Placental epithelial cell (primary cell): ENCODE measurements at places on chromosomes 7 and 10. TPM values are rescaled to one million over a fixed set of nuclear protein-coding genes. Genes with fewer than 3 reads are reported as not detected.

The PTPRZ1 gene
- total RNA-seq = not detected in 2 replicates

The NUB1 gene
- 33.4 and 38.8 TPM in 2 replicates for total RNA-seq

The SH2D4B gene
- under 0.01 and 0.22 TPM in 2 replicates for total RNA-seq

The CUX1 gene
- total RNA-seq = 80.8 and 136 TPM in 2 replicates

The DGKI gene
- total RNA-seq = 4.3 and 5.2 TPM in 2 replicates

The ARHGEF5 gene
- total RNA-seq = 29.1 and 55.1 TPM in 2 replicates

The HTR5A gene
- not detected in 2 replicates for total RNA-seq

The WASHC2A gene
- total RNA-seq = 24.7 and 26.4 TPM in 2 replicates
